ENCODE measurements at places on chromosomes 7 and 10. TPM values are rescaled to one million over a fixed set of nuclear protein-coding genes. Genes with fewer than 3 reads are reported as not detected.
A peak's percentile ranks its signal among the peaks of the same experiment; 100 is the strongest.

RAB18 gene
- total RNA-seq: 107 TPM

C7orf57 gene
- total RNA-seq: not detected

GRCh38 chr10:131843881-131844284 lies 56.9 kb upstream of the PPP2R2D start:
- peak; percentile 87 for DNase-seq

DNA sequence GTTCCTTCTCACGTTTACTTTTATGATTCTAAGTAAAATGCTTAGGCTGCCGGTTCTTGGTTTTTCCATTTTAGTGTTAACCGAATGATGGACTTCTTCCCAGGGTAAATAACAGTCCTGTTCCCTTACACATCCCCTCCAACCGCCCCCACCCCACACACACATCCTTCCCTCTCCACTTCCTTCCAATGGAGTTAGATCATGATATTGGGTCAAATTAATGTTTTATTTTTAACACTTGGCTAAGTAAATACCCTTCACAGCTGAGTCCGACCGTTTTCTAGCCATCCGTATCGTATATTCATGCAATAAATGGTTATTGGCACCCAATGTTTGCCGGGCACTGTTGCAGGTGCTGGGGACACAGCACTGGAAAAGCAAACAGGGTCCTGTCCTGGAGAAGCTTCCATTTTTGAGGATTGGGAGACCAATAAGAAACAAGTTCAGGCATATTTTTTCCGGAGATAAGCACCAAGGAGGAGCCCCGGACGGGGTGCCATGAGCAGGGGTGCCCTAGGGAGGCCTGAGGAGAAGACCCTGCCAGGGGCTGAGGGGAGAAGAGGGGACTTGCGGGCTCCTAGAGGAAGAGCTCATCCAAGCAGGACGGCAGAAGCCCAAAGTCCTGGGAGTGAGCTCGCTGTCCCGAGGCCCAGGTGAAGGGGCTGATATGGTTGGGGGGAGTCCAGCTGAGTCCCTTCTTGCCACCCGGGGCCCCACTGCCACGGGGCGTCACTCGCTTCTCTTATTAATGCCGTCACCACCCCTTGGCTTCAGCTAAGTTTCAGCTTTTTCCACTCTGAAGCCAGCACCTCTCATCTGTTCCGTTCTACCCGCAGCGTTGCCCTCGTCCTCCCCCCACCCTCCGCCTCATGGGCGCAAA lies 126.0 kb upstream of the RET start:
- peak; percentile 68 for DNase-seq

- DNase-seq: no peak
Observed at GRCh38 chr7:133054162-133054840, 27.6 kb downstream of the CHCHD3 start.

DNA sequence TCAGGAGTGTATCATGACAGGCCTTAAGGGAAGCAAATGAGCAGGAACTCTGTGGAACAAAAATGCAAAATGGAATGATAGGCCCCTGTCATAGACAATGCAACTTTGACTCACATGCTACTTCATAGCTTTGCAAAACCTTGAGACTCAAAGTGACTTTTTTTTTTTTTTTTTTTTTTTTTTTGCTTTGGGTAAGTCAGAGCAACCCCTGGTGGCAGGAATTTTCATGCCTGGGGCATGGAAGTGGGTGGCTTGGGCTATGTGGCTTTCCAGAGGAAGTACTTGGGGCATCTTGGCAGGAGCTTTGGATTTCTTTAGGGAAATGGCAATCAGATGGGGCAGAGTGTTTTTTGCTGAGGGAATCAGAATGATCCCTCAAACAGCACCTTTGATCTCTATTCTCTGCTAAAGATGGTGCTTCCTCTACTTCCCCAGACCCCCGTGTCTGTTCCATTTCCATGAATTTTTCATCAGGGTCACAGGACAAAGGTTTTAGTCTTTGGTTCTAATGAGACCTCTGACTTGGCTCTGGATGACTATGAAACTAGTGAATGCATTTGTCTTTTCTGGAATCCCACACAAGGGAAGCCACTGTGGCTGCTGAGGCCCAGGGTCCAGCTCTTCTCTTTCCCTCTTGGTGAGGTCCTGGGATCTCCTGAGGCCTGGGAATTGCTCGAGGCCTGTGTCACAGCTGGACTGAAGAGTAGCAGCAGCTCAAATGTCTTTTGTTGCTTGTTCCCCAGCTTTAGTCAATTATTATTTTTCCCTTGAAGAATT lies 62.8 kb downstream of the TACC2 start:
- peak; percentile 26 for DNase-seq

CALN1 gene
- total RNA-seq: not detected

MMD2 gene
- total RNA-seq: not detected

TEX47 gene
- not detected for total RNA-seq

GRCh38 chr10:18140957-18141845 lies 977 bp downstream of the CACNB2 start:
- DNase-seq: no peak

GRCh38 chr7:29177963-29178600 lies 16.5 kb upstream of the CHN2 start:
- no peak for DNase-seq

GRCh38 chr10:77012812-77013500 lies 624.7 kb downstream of the KCNMA1 start:
- DNase-seq: no peak

- no peak for DNase-seq
Observed at GRCh38 chr7:75889826-75890225, 11.0 kb downstream of the RHBDD2 start.

- no peak for DNase-seq
Observed at GRCh38 chr7:36138209-36138608, 14.8 kb upstream of the EEPD1 start.

DNA sequence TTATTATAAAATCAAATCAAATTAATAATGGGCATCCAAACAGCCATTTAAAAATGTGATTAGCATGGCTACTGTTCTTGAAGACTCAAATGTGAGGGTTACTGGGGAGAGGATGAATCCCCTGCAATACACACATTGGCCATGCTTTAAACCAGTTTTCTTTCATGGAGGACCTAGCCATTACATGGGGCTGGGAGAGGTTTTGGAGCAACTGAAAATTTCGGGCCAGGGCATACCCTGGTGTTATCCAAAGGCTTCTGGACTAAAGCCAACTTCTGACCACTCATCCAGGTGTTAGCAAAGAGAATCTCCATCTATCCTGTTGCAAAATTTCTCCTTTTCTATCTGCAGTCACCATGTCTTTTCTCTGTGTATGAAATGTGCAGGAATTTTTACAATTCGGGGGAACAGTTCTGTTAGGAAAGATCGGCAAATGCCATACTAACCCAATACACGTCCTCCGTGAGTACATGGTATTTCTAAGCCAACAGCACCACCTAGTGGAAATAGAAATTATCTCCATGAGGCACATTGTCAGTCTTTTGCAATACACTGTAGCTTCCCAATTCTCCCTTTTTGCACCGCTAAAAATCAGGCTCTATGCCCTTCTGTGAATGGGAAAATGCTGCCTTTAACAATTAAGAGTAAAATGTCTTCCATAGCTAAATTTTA lies 47.0 kb upstream of the ZNF107 start:
- DNase-seq: no peak

LIPN gene
- total RNA-seq: 0.74 TPM

SPDYE2B gene
- not detected for total RNA-seq

DNA sequence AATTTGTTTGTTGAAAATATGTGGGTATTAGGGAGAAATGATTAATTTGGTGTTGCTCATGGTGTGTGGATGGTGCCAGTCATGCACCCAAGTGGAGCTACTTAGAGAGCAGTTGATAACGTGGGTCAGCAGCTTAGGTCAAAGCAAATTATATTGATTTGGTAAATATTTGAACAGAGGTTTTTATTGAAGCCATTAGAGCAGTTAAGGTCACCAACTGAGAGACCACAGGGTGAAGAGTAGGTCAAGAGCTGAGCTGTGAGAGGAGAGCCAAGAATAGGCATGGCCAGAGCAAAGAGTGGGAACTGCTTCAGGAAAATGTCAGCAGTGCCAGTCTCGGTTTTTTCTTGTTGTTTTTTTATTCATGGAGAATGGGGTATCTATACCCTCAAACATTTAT lies 97.9 kb downstream of the TMEM168 start:
- no peak for DNase-seq

GRCh38 chr10:21506351-21506750 lies 19.1 kb downstream of the SKIDA1 start:
- DNase-seq: no peak

C10orf105 gene
- 0.22 TPM for total RNA-seq

GRCh38 chr10:83252596-83252995 lies 886.7 kb upstream of the GHITM start:
- DNase-seq: no peak

SPOCK2 gene
- 5.8 TPM for total RNA-seq

CYP3A7 gene
- total RNA-seq: not detected

PRRT4 gene
- 17.4 TPM for total RNA-seq

- DNase-seq: no peak
Observed at GRCh38 chr10:77180104-77180503, 457.5 kb downstream of the KCNMA1 start.

RADIL gene
- 6.1 TPM for total RNA-seq

All from mesenteric fat pad (tissue), 1 donor.